ENCODE measurements at places on chromosomes 12 and 14. TPM values are rescaled to one million over a fixed set of nuclear protein-coding genes. Genes with fewer than 3 reads are reported as not detected.

DNA sequence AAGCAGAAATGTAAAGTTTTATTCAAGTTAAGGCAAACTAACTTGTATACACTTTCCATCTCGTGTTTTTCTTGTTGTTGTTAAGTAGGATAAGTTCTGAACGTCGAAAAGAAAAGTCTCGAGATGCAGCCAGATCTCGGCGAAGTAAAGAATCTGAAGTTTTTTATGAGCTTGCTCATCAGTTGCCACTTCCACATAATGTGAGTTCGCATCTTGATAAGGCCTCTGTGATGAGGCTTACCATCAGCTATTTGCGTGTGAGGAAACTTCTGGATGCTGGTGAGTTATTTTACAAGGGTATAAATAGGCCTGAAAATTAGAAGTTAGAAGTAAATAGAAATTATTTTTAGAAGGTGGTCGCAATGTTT, 25.0 kb downstream of the HIF1A start:
- H3K36me3 ChIP-seq = peaks cover 31% of the 10 kb centered on the region
- H3K27me3 ChIP-seq = no peaks in the 10 kb centered on the region
- no peak overlapping the region for H3K4me3 ChIP-seq
- H3K27ac ChIP-seq = peak overlapping the region; percentile 42

DNA sequence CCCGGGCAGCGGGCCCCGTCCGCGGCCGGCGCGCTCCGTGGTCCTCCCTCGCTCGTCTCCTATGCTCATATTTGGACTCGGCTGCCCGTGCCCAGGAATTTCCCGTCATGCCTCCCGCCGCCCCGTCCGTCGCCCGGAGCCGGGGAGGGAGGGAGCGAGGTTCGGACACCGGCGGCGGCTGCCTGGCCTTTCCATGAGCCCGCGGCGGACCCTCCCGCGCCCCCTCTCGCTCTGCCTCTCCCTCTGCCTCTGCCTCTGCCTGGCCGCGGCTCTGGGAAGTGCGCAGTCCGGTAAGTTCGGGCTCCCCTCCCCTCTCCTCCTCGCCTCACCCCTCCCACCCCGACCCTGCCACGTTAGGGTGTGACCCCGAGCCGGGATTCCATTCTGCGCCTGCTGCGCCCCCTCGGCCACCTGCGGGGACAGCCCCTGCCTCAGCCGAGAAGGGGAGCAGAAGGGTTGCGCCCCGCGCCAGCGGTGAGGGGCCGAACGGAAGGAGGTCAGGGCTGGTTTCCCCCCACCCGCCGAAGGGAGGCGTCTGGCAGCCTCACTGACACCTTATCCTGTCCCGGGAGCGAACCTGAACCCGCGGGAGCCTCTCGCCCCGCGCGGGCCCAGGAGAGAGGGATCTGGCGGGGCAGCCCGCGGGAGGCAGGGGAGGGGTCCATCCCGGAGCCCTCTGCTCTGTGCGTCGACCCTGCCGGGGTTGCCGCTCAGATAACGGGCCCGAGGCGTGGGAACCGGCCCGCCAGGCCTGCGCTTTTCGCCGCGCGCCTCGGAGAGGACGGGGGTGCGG, at the start of gene MSRB3:
Gene MSRB3 (plus strand): TSS at position 108 of the 793 bp plus-strand sequence. CDS start 29,897 bp downstream, outside the sequence.
- H3K36me3 ChIP-seq = no peaks in the 10 kb centered on the region
- H3K27ac ChIP-seq = no peak within 1 kb of the TSS
- peaks cover 12% of the 10 kb centered on the region for H3K4me1 ChIP-seq
- peaks cover 14% of the 10 kb centered on the region for H3K27me3 ChIP-seq
- peak within 1 kb of the TSS; percentile 62 for H3K4me3 ChIP-seq
- no peak for DNase-seq

- H3K4me3 ChIP-seq = no peak overlapping the region
- DNase-seq = no peak
- H3K27ac ChIP-seq = no peak overlapping the region
- H3K4me1 ChIP-seq = no peaks in the 10 kb centered on the region
- H3K36me3 ChIP-seq = no peaks in the 10 kb centered on the region
Measured at GRCh38 chr12:28704477-28705169, 444.5 kb upstream of the FAR2 start.

- H3K4me3 ChIP-seq = no peak overlapping the region
- H3K27me3 ChIP-seq = no peaks in the 10 kb centered on the region
- DNase-seq = no peak
- no peaks in the 10 kb centered on the region for H3K36me3 ChIP-seq
- H3K4me1 ChIP-seq = no peaks in the 10 kb centered on the region
Measured at GRCh38 chr12:93990832-93991803, 157.3 kb upstream of the PLXNC1 start.

GRCh38 chr14:85534458-85535293, 4.7 kb downstream of the FLRT2 start:
- peaks cover 24% of the 10 kb centered on the region for H3K27me3 ChIP-seq
- H3K4me3 ChIP-seq = no peak overlapping the region
- H3K36me3 ChIP-seq = no peaks in the 10 kb centered on the region

- no peak for DNase-seq
- H3K4me3 ChIP-seq = no peak overlapping the region
- H3K27ac ChIP-seq = no peak overlapping the region
- no peaks in the 10 kb centered on the region for H3K4me1 ChIP-seq
- H3K36me3 ChIP-seq = no peaks in the 10 kb centered on the region
- no peaks in the 10 kb centered on the region for H3K27me3 ChIP-seq
Measured at GRCh38 chr12:117450209-117450608, 88.8 kb upstream of the NOS1 start.

DNA sequence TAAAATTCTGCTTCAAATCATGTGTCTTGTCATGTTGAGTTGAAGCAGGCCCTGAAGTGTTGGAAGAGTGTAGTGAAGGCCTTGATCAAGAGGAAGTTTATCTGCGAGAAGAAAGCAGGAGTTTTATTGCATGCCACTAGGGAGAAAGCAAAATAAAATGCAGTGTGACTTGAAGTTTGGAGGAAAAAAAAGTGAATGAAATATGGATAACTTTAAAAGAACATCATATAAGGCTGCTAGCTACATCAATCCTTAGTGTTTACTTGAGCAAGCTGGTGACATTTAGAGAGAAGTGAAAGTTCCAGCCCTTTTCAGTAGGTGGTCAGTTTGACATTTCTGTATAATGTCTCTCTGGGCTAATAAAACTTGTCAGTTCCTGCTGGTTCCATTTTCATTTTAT, 841.1 kb downstream of the TMTC2 start:
- DNase-seq = no peak
- no peaks in the 10 kb centered on the region for H3K27me3 ChIP-seq
- no peak overlapping the region for H3K4me3 ChIP-seq
- no peak overlapping the region for H3K27ac ChIP-seq
- H3K4me1 ChIP-seq = no peaks in the 10 kb centered on the region
- H3K36me3 ChIP-seq = no peaks in the 10 kb centered on the region

DNA sequence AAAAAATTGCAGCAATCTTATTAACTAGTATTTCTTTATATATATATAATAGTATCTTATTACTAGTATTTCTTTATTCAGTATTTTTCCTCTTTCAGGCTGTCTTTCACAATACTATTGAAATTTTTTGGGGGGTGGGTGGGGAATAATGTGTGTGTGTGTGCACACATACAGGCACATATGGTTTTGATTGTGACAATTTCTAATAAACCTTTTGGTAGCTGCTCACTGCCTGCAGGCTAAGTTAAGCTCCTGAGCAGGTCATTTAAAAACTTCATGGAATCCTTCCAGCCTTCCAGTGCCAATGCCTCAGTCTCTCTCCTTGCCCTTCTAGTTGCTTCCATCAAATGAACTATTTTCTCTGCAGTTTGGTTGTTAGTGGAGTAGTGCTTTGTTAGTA, 490.1 kb downstream of the PCNX1 start:
- DNase-seq = no peak
- peaks cover 20% of the 10 kb centered on the region for H3K4me1 ChIP-seq
- H3K27me3 ChIP-seq = no peaks in the 10 kb centered on the region
- peak overlapping the region; percentile 58 for H3K27ac ChIP-seq
- no peak overlapping the region for H3K4me3 ChIP-seq
- no peaks in the 10 kb centered on the region for H3K36me3 ChIP-seq

DNA sequence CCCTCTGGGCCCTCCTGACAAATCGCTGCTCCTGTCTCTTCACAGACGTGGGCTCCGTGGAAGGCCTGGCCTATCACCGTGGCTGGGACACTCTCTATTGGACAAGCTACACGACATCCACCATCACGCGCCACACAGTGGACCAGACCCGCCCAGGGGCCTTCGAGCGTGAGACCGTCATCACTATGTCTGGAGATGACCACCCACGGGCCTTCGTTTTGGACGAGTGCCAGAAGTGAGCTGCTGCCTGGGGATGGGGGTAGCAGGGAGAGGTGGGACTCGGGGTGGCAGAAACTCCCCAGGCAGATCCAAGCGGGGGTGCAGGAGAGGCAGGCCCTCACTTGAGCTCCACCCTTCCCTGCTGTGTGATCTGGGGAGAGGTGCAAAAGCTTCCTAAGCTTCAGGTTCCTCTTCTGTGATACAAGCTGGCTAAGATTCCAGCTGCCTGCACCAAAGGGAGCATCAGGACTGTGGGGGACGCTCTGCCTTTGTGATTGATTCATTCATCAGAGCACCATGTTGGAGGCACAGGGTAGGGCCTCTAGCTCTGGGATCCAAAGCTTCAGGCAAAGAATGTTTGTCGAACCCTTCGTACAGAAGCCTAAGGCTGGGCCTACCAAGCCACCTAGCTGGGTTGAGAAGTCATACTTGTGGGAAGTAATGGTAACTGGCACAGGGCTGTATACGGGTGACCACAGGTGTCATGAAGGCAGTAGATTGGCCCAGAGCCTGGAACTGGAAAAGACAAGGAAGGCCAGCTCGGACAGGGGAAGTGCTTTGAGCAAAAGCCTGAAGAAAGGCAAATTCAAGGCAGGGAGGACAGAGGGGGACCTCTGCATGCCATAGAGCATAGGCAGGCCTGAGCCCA, 29.1 kb upstream of the NXPH4 start:
- H3K4me3 ChIP-seq = no peak overlapping the region
- no peak overlapping the region for H3K27ac ChIP-seq
- DNase-seq = no peak
- H3K36me3 ChIP-seq = no peaks in the 10 kb centered on the region

- H3K27ac ChIP-seq = no peak overlapping the region
- no peak for DNase-seq
- H3K27me3 ChIP-seq = no peaks in the 10 kb centered on the region
- H3K36me3 ChIP-seq = no peaks in the 10 kb centered on the region
- H3K4me1 ChIP-seq = no peaks in the 10 kb centered on the region
- H3K4me3 ChIP-seq = no peak overlapping the region
Measured at GRCh38 chr12:100174495-100174894, 26.1 kb upstream of the ACTR6 start.

DNA sequence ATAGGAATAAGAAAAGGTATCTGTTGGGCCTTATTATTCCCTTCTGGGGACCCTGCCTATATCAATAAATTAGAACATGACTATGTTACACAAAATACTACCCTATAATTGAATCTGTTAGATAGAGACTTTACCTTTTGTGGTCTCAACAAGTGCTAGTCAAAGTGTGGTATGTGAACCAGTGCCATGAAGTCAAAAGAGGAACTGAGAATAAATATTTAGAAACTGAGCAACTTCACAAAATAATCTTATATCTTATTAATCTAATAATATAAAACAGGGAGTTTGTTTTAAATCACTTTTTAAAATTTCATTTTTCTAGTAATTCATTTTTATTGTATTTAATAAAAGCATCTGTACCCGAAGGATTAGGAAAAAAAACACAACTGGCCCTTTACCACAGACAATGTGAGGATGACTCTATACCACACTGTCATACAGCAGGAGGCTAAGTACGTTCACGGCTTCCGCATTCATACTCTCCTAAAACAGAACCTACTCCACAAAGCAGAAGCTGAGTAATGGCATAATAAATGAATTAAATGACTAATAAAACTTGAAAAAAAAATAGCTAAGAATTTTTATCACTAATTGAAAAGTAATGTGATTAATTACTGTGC, 42.1 kb downstream of the SEC23A start:
- no peak overlapping the region for H3K4me3 ChIP-seq
- H3K27ac ChIP-seq = no peak overlapping the region
- no peaks in the 10 kb centered on the region for H3K27me3 ChIP-seq

- no peak overlapping the region for H3K4me3 ChIP-seq
- H3K4me1 ChIP-seq = no peaks in the 10 kb centered on the region
- no peak overlapping the region for H3K27ac ChIP-seq
- DNase-seq = no peak
- no peaks in the 10 kb centered on the region for H3K36me3 ChIP-seq
Measured at GRCh38 chr12:103182299-103182698, 224.8 kb downstream of the ASCL1 start.

DNA sequence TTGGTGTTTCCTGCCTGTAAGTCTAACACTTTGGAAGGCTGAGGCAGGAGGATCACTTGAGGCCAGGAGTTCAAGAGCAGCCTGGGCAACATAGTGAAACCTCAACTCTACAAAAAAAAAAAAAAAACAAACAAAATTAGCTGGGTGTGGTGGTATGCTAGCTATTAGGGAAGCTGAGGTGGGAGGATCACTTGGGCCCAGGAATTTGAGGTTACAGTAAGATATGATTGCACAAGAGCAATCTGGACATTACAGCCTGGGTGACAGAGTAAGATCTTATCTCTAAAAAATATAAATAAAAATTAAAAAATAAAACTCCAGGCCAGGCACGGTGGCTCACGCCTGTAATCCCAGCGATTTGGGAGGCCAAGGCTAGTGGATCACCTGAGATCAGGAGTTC, 39.8 kb upstream of the CMKLR1 start:
- no peaks in the 10 kb centered on the region for H3K36me3 ChIP-seq
- no peaks in the 10 kb centered on the region for H3K27me3 ChIP-seq
- H3K4me1 ChIP-seq = no peaks in the 10 kb centered on the region
- no peak overlapping the region for H3K4me3 ChIP-seq

DNA sequence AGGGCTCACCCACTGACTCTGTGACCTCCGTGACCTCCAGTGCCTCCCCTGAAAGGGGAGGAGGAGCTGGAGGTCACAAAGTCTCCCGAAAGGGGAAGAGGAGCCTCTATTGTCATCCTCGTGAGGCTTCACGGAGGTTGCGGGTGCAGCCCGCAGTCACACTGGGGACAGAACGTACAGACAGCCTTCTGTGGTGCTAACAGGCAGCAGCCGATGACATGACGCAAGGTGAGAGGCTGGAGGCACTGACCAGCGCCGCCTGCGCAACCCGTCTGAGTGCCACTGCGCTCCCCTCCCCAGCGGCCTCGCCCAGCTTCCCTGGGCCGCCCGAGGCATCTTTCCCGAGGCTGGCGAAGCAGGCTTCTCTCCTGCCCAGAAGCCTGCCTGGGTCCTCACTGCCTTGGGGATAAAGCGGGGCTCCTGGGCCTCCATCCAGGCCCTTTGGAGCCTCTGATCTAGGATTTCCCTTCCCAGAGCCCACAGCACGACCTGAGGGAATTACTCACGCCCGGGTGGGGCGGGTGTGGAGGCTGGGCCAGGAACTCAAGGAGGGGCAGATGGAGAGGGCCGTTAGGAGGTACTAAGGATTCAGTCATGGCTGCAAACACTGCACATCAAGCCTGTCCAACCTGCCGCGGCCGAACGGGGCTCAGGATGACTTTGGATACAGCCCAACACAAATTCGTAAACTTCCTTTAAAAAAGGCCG, 12.3 kb upstream of the LBHD2 start:
- H3K4me1 ChIP-seq = peaks cover 14% of the 10 kb centered on the region
- no peak overlapping the region for H3K4me3 ChIP-seq

GRCh38 chr12:88897723-88898122, 317.5 kb upstream of the KITLG start:
- H3K4me1 ChIP-seq = no peaks in the 10 kb centered on the region
- no peak for DNase-seq
- no peaks in the 10 kb centered on the region for H3K36me3 ChIP-seq
- H3K27me3 ChIP-seq = no peaks in the 10 kb centered on the region
- H3K27ac ChIP-seq = no peak overlapping the region

Gene KLRF2
- total RNA-seq = not detected

Gene ART4
- not detected for total RNA-seq

Gene CRIP1
- 290 TPM for total RNA-seq

Gene KRT82
- total RNA-seq = not detected

Measured in natural killer cell (primary cell).